ENCODE measurements at places on chromosomes 1 and 21.

- DNase-seq = no peak
Observed at GRCh38 chr1:94982398-94982797, 55.5 kb upstream of the CNN3 start.

GRCh38 chr1:109482242-109482641 lies 1.5 kb upstream of the ATXN7L2 start:
- no peak for DNase-seq

DNA sequence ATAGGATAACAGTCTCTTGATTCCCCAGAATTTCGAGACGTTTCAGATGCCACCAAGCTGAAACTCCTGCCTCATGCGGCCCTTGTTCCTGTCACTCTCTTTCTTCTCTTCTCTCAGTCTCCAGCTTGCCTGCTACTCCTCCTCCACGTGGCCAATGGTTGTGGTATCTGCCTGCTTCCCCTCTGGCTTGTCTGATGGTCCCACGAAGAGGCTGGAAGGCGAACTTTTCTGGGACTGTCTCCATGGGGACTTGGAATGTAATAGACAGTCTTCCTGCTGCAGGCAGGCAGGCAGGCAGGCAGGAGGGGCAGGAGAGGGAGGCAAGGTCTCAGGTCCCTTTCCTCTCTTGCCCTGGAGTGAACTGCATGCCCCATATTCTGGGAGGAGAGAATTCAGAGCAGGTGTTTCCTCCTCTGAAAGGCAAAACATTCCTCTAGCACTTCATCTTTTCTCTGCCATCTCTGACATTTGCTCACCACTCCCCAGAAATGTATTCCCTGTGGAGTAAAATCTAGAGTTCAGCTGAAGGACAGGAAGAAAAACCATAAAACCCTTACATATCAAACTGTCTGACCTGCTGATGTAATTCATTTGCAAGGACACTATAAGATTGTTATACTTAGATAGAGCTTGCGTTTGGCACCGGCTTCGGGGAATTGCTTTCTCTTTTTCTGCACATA lies 64.1 kb upstream of the GNG12 start:
- DNase-seq = no peak

DNA sequence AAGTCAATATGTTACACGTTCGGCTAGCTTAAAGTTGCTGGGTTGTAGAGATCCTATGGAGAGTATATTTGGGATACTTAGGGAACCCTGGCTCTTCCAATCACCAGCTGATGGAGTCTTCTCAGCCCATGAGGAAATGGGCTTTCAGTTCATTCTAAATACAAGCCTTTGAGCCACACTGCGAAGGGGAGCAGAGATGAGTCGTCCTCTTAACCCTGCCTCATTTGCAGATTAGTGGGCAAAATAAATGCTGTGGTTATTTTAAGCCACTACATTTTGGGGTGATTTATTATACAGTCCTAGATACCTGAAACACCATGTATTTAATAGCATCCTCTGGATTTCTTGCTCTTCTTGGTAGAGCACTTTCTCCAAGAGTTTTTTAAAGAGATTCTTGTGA lies 19.0 kb upstream of the VCAM1 start:
- DNase-seq = no peak

GRCh38 chr1:224430511-224431113 lies 4.0 kb downstream of the WDR26 start:
- DNase-seq = peak; percentile 58

DNA sequence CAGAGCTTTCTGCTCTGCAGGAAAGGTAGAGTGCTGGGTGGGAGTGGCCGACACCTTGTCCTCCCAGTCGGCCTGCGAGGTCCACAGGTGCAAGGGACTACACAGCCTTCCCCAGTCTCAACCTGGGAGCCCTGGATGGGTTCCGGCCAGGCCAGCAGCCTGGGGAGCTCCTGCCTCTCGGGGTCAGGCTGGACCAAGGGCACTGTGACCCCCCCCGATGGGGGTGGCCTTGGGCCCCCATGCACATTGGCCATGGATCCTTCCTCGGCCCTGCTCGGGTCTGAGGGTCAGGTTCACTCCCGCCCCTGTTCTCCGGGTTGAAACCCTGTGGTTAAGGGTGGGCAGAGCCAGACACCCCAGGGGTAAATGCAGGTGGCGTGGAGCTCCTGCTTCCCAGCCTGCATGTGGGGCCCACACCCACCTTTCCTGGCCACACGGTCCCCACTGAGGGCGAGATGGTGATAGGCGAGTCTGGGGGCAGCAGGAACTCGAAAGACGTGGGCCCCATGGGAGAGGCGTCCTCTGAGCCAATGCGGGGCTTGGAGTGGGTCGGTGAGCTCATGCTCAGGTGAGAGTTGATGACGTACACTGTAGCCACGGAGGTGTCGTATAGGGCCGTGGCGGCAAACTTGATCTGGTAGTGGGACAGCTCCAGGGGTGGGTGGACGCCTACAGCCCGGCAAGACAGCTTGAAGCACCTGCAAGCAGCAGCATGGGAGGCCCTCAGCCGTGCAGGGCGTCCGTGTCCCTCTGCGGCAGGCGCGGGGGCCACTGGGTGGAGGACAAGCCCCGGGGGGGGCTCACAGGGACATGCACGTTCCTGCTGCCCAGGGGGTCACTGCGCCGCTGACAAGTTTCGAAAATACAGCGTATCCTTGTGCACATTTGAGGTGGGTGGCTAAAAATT lies 10.8 kb upstream of the TMEM52 start:
- DNase-seq = no peak

DNA sequence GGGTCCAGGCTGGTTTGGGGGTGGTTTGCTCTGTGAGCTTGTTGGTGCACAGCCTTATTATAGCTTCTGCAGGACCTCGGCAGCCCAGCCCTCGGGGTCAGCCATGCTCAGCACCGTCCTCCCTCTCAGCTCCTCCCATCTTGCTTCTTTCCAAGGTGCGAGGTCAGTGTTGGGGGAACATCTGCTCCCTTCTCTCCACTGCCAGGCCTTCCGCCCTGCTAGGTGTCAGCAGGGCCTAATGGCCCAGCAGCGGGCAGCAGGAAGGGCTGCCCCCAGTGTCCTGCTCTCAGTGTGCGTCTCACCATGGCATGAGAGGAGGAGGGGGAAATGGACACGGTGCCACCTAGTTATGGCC lies 36.5 kb upstream of the LRRC3 start:
- DNase-seq = no peak
